ENCODE measurements at places on chromosomes 2 and 18.

DNA sequence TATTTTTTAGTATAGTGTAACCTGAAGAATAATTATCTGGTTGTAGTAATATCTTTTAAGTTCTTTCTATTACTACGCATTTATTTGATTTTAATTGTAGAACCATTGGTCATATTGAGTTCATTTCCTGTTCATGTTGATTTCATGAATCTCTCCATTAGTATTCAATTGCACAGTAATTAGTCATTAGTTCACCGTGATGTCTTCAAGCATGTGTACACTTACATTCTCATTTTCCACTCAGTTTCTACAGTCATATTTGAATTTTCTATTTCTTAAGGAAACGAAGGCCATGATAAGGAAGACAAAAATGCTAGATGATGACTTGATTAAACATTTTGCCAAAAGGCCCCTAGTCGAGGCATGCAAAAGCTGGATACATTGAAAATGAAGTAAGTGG, 333.7 kb upstream of the FANCL start:
- DNase-seq, result no peak

- no peak for DNase-seq
Observed at GRCh38 chr2:222430681-222431080, 6.3 kb downstream of the SGPP2 start.

- no peak for DNase-seq
Observed at GRCh38 chr2:45269149-45269793, 260.0 kb upstream of the SIX2 start.

DNA sequence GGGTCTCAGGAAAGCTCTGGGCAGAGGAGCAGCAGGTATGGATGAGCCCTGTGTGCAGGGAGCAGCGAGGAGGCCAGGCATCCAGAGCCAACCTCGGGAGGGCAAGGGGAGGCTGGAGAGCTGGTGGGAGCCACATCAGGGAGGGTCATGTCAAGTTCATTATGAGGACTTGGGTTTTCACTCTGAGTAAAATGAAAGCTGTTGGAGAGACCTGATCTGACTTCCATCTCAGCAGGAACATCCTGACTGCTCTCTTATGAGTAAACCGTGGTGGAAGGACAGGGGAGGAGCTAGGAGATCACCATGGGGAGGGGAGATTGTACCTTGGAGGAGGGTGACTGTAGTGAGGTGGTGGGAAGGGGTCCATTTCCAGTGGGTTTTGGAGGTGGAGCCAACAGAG, 209.8 kb downstream of the LDLRAD4 start:
- no peak for DNase-seq

DNA sequence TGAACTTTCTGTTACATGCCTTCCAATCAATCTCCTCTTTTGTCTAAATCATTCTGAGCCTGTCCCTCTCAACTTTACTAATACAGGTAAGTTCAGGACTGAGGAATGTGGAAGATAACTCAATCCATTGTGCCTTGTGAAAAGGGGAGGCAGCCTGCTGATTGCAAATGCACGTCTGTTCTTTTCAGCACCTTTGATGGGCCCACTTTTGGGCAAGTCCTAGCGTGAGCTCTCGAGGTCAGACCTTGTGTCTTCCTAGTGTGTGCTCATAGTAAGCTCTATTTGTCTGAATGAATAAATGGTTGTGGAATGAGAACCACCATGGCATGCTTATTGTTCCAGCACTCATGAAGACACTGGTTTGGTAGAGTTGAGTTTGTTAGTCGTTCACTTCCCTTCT, 50.4 kb upstream of the REL start:
- DNase-seq, result no peak

- peak; percentile 6 for DNase-seq
Observed at GRCh38 chr2:84919885-84920580, 14.6 kb downstream of the TMSB10 start.

- DNase-seq, result no peak
Observed at GRCh38 chr2:151475071-151475470, 65.4 kb downstream of the RIF1 start.

DNA sequence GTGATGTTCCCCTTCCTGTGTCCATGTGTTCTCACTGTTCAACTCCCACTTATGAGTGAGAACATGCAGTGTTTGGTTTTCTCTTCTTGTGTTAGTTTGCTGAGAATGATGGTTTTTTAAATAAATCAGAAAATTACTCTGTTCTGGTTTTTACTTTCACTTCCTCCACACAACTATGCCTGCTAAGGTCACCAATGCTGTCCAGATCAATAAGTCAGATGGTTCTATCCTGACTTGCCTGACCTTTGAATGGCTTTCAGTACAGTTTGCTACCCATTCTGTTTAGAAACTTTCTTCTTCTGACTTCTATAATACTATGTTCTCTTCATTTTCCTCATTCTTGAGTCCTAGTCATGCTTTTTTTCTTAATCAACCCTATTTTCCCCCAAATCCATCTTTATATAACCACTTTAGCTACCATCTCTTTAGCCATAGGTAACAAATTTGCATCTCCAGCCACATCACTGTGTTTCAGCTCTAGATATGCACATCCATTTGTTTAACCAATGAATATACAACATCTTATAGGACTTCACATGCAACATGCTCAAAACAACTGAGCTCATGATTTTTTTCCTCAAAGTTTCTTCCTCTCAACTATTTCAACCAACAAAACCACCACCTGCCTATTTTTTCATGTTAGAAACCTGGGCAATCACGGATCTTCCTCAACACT, 58.8 kb upstream of the SLC38A11 start:
- DNase-seq, result no peak

DNA sequence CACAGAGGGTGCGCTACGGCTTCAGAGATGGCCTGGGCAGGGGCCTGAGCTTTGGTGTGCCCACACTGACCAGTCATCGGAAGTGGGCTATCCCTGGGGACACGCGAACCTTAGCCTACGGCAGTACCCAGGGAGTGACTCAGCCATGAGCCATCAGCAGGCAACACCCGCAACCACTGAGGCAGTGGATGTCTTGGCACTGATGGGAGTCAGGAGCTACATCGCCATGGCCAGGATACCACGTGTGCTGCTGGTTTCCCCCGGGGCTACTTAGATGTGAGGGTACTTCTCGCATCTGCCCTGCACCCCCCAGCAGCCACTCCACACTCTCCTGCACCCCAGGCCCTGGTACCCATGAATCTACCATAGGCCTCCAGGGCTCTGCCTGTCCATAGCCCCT, 12.8 kb upstream of the HPCAL1 start:
- no peak for DNase-seq

GRCh38 chr2:237615631-237616249, 11.6 kb upstream of the LRRFIP1 start:
- no peak for DNase-seq

GRCh38 chr2:134628453-134628852, 90.3 kb downstream of the TMEM163 start:
- DNase-seq, result no peak

- no peak for DNase-seq
Observed at GRCh38 chr2:216545359-216545758, 46.7 kb downstream of the RPL37A start.

- DNase-seq, result no peak
Observed at GRCh38 chr2:168396131-168396530, 59.9 kb upstream of the CERS6 start.

GRCh38 chr2:101844055-101844635, 146.6 kb downstream of the MAP4K4 start:
- no peak for DNase-seq

DNA sequence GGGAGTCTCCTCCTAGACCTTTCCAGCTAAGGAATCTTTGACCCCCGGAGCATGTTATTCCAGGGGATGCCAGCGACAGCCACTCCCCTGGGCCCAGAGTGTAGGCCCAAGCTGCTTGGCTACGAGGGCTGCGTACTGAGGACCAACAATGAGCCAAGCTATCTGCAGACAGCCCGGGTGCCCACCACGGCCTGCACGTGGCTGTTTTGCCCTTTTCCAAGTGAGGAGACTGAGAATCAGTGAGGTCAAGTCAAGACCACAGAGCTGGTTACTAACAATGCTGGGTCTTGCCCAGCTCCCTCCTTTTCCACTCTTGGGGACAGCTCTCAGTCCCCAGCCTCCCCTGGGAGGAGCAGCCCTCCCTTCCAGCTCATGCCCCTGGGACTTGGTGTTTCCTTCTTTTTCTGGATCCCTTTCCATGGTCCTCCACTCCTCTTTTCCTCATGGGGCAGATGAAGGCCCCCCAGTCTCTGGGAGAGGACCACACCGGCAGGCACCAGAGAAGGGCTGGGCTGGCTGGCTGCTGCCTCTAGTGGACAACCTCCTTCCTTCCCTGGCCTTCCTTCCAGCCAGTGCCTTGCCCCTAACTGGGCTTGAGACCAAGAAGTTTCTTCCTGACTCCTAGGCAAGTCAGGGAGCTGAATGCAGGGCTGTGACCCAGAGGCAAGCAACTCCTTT, 550 bp upstream of the MALL start:
- no peak for DNase-seq

- no peak for DNase-seq
Observed at GRCh38 chr2:197273485-197273884, 37.1 kb downstream of the ANKRD44 start.

DNA sequence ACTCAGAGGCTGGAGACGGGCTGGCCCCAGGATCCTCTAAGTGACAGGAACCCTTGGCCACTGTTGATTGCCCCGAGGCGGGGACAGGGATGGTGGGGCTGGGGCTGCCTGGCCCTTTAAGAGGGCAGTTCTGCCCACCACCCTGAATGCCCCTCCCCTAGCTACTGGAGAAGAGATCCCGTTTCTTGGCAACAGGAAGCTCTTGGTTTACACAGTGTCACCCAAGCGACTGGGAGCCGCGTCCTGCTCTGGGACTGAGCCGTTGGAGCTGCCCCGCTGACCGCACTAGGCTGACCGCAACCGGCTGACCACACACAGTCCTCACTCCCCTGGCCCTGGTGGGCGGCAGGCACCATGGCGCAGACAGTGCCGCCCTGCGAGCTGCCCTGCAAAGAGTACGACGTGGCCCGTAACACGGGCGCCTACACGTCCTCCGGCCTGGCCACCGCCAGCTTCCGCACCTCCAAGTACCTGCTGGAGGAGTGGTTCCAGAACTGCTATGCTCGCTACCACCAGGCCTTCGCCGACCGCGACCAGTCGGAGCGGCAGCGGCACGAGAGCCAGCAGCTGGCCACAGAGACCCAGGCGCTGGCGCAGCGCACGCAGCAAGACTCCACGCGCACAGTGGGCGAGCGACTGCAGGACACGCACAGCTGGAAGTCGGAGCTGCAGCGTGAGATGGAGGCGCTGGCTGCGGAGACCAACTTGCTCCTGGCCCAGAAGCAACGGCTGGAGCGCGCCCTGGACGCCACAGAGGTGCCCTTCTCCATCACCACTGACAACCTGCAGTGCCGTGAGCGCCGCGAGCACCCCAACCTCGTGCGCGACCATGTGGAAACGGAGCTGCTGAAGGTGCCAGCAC, at the start of gene TEKT4:
TEKT4 (plus strand) TSS at position 205 of the 862 bp plus-strand sequence; CDS start at position 355, 150 bp downstream.
- no peak for DNase-seq

- DNase-seq, result no peak
Observed at GRCh38 chr2:57698935-57699449, 347.6 kb upstream of the VRK2 start.

GRCh38 chr2:202718614-202719013, 83.8 kb downstream of the FAM117B start:
- DNase-seq, result no peak

DNA sequence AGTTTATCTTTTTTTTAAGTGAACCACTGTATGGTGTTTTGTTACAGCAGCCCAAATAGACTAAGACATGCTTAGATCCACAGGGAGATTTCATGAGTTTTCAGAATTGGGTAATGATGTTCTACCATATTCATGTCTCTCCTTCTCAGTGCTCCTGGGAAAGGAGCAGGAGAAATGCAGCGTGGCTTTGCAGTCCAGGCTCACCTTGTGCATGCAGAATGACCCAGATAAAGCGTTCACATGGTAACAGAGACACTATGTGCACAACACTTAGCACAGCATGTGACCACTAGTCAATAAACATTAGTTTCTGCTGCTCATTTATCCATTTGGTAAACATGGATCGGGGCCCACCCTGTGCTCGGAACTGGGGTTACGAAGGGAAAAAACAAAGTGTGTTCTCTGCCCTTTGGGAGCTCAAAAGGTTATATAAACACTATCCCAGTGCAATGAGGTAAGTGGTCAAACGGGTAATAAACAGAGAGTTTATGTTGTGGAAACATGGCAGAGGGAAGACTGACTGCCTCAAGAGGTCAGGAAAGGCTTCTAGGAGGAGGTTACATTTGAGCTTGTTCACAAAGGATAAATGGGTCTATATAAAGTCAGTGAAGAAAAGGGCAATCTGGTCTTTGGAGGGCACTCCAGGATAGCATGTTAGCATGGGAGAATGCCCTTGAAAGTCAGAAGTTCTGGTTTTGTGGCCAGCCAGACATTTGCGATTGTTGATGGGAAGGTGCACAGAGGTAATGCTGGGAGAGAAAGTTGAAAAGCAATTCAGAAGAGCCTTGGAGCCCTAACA, 299.2 kb downstream of the TDRD15 start:
- DNase-seq, result no peak

- DNase-seq, result no peak
Observed at GRCh38 chr2:11481789-11482472, 16.0 kb upstream of the E2F6 start.

GRCh38 chr18:2656981-2657512, 1.5 kb downstream of the SMCHD1 start:
- DNase-seq, result no peak

DNA sequence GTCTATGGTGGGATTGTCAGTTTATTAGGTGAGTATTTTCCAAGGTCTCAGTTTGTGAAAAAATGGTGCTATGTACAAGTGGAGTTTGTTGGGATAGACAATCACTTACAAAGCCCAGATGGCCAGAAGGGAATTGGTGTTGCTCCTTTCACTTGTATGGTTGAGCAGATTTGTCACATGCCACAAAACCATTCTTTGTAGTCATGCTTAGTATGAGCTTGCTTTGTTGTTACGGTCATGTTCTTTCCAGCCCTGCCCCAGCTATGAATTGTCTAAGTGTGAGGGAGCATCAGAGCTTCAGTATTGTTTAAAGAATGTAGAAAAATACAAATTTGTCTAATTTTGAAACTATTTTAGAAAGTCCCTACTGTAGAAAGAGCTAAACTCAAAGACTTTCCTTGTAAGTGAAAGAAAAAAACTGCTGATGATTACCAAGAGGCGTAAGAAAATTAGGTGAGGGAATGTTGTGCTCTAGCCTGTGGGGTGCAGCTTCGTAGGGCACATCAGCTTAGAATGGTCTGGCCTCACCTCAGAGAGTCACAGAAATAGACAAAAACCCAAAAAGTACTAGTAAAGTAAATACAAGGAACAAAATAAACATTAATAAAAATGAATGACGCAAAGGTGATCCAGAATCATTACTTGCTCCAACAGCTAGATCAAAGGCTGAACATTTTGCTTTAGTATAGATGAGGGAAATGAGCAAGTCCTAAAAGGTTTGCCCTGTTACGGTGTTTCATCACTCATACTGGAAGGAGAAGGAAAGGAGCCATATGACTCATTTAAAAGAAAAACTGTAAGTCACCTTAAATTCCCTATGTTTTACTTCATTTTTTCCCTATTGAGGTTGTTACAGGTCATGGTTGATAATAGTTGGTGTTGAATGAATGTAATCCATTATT, 9.2 kb downstream of the TGIF1 start:
- DNase-seq, result no peak
